Bronchus fibroblast of lung (primary cell): ENCODE measurements at places on chromosomes 3 and 15. TPM values are rescaled to one million over a fixed set of nuclear protein-coding genes. Genes with fewer than 3 reads are reported as not detected.

The DAZL gene
- total RNA-seq = not detected in 2 replicates

The MAGEF1 gene
- 28.7 and 34.0 TPM in 2 replicates for total RNA-seq

The C3orf18 gene
- total RNA-seq = 7.7 and 9.8 TPM in 2 replicates

The ITPR1 gene
- total RNA-seq = 3.0 and 3.2 TPM in 2 replicates

The LZTFL1 gene
- 13.2 and 26.6 TPM in 2 replicates for total RNA-seq

The GPR160 gene
- total RNA-seq = 0.15 and 0.17 TPM in 2 replicates

The COL6A5 gene
- not detected in 2 replicates for total RNA-seq

The IGSF11 gene
- total RNA-seq = not detected in 2 replicates

The ZNF80 gene
- not detected in 2 replicates for total RNA-seq

The SLC9A9 gene
- 4.2 and 4.5 TPM in 2 replicates for total RNA-seq

The SNX22 gene
- under 0.01 and 0.17 TPM in 2 replicates for total RNA-seq

The SERPINI2 gene
- not detected in 2 replicates for total RNA-seq

The GAP43 gene
- total RNA-seq = 0.45 and 0.50 TPM in 2 replicates

The SPINK8 gene
- total RNA-seq = not detected in 2 replicates

The TNNC1 gene
- 0.74 TPM in 1 of 2 replicates, not detected in the other for total RNA-seq

The SENP2 gene
- total RNA-seq = 13.6 and 15.6 TPM in 2 replicates

The GOLGA8R gene
- total RNA-seq = 0.30 and 0.50 TPM in 2 replicates

The RETNLB gene
- not detected in 2 replicates for total RNA-seq

The SGO1 gene
- total RNA-seq = 9.5 and 11.8 TPM in 2 replicates

The DNAJC13 gene
- 23.3 and 27.1 TPM in 2 replicates for total RNA-seq

The CCRL2 gene
- total RNA-seq = 0.45 TPM in 1 of 2 replicates, not detected in the other

The PTPRG gene
- total RNA-seq = 27.9 and 31.9 TPM in 2 replicates

The SLC9C1 gene
- under 0.01 TPM in 1 of 2 replicates, not detected in the other for total RNA-seq

The CFAP100 gene
- not detected in 2 replicates for total RNA-seq

The IL16 gene
- 0.34 and 1.0 TPM in 2 replicates for total RNA-seq

The LOXL1 gene
- total RNA-seq = 112 and 113 TPM in 2 replicates

The C2CD4A gene
- total RNA-seq = not detected in 2 replicates

The XRN1 gene
- 8.3 and 10.3 TPM in 2 replicates for total RNA-seq

The CD80 gene
- total RNA-seq = not detected in 2 replicates

The CACNA2D2 gene
- 0.15 and 0.17 TPM in 2 replicates for total RNA-seq

The FEZF2 gene
- not detected in 2 replicates for total RNA-seq

The CPLX3 gene
- not detected in 2 replicates for total RNA-seq

The UBA5 gene
- 24.4 and 33.4 TPM in 2 replicates for total RNA-seq

The MDFIC2 gene
- not detected in 2 replicates for total RNA-seq

The LEO1 gene
- 12.5 and 17.5 TPM in 2 replicates for total RNA-seq

The INKA1 gene
- total RNA-seq = 2.5 and 3.4 TPM in 2 replicates

The MED12L gene
- 0.17 and 0.30 TPM in 2 replicates for total RNA-seq

The RTP1 gene
- total RNA-seq = not detected in 2 replicates
